CD4-positive, alpha-beta T cell treated with Interleukin-1 beta for 1 hour (primary cell): ENCODE measurements at places on chromosomes 5 and 9.
A peak's percentile ranks its signal among the peaks of the same experiment; 100 is the strongest.

GRCh38 chr5:20335978-20336377 lies 348.0 kb upstream of the CDH18 start:
- DNase-seq, result no peak

DNA sequence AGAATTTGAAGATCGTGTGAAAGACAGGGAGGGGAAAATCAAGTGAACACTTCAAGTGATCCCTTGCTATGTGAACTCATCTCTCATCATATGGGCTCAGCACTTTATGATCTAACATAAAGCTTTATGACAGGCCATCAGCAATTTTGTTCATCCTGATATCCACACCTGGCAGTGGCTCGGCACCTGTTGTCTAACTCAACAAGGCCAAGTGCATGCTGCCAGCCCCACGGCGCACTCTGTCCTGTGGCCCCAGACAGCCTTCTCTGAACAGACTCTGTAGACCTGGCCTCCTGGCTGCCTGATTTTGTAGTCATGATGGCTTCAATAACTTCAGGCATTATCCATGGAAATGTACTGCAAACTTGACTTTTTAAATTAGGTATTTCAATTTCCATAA lies 106.3 kb downstream of the MEF2C start:
- no peak for DNase-seq

DNA sequence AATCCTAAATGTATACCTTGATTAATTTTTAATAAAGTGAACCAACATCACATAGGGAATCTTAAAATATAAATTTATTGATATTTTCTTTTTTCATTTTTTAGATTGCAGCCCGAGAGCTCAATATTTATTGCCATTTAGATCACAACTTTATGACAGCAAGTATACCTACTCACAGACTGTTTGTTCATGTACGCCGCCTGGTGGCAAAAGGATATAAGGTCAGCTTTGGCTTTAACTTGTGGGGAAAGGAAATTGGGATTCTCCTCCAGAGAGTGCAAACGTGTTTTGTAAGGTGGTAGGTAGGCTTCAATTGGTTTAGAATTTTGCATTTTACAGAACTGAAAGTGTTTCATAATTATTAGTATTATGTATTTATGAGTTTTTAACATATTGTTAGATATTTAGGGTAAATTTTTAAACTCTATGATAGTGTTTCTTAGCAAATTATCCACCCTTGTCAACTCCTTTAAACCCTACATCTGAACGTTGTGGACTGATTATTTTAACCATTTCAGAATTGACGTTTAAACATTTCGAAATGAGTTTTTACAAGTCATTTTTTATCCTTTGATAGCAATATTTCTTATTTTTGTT lies 17.5 kb upstream of the DHFR start:
- peak; percentile 64 for DNase-seq

DNA sequence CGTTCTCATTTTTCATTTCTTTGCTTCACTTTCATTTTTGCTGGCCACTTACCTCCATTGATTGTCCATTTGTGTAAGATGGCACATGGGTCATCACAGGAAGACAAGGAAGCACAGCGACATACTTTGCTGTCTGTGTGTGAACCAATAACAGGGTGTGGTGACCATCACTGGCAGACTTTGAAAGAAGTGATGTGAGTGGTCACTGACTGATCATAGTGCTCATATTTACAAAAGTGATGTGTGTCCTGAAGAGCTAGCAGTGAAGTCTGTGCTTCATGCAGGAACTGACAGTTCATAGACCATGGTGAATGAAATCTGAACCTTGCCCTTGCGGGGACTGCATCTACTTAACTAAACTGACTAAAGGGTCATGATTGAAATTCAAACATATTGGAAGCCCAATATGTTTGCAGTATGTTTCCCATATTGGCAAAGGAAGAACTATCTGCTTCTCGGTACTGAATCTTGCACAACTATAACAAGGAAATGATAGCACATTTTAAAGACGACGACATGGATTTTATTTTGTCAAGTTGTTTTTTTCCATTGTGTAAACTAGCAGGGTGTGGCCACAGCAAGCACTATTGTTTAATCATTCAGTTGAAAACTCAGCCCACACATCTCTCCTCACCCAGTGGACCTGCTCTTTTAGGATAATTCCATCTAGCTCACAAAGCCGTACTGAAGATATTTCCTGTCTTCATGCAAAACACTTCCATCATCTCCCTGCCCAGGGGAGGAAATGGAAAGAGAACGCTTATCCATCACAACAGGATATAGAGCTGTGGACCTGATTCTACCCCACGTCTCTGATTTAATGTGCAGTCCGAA lies 232.0 kb upstream of the ANKRD55 start:
- no peak for DNase-seq

GRCh38 chr5:52491071-52491787 lies 296.5 kb upstream of the ITGA1 start:
- DNase-seq, result no peak

- DNase-seq, result no peak
These were observed 241.5 kb upstream of the DMRT1 start for GRCh38 chr9:600006-600405.

- DNase-seq, result no peak
These were observed 122.0 kb downstream of the GALNT10 start for GRCh38 chr5:154312576-154312975.

- no peak for DNase-seq
These were observed 9.3 kb downstream of the PBX3 start for GRCh38 chr9:125756518-125756917.

DNA sequence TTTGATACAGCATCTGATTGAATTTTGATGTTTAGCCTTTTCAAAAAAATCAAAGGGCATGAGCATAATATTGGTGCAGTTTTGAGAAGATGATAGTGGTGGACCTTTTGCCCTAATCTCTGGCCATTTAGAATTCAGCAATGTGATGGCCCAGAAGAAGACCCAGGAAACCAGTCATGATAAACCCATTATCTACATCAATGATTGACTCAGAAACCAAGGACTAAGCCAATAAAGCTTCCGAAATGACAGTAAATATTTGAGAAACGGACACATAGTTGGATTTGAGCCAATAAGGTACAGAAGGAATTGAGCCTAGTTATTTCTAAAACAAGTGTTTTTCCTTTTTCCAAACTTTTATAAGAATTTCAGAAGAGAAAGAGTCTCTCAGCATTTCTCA lies 1158.8 kb upstream of the DMAC1 start:
- DNase-seq, result no peak

DNA sequence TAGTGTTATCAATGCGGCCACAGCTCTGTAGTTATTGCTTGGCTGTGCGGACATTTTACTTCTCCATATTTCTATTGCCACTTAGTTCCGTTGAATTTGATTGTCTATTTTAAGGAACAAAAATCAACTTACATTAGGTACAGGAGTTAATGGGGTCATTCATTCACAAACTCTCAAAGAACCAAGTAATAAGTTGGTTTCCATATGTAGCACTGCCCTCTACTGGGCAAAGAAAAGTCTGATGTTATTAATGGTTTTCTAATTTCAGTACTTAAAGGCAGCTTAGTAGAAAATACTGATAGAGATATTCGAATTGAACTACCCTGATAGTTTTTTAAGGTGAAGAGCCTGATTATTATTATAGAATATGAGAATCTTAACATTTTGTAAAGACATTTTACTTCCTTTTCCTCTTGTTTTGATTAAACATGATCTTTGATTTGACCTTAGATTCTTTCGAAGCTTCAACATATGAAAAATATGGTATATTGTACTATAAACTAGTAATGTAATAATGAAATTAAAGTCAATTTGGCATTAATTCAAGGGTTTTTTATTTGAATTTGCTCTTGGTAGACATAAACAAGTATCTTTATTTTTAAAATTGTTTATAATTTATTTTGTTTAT lies 119.5 kb upstream of the CTNND2 start:
- DNase-seq, result no peak

GRCh38 chr9:17776735-17777134 lies 197.9 kb downstream of the SH3GL2 start:
- DNase-seq, result no peak

GRCh38 chr9:37217161-37217560 lies 96.8 kb downstream of the ZCCHC7 start:
- DNase-seq, result no peak

DNA sequence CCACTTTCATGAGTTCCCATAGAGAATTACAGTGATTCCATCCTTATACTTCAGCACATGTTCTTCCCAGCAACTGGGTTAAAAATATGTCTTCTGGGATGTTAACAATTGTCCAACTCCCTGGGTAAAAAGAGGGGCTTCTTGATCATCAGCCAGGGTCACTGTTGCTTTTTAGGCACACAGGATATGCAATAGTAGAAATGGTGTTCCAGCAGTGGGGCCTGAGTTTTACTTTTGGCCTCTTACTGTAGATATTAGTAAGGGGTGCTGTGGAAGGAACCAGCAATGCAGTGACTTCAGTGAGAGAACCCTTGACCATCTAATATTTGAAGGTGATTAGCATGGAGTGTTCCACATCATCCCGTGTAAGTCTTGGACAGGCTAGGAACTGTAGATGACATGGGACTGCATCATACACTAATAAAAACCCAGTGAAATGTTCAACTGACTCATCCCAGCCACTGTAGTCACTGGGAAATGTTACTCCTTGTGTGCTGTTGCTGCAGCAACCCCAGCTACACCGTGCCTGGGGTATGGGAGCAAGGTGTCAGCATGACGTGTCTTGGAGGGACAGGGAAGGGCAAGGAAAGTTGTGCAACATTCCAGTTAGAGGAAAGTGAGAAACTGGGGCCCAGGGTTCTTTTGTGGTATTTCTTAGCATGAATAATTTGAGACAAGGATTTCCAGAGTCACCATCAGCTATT lies 610.9 kb downstream of the RAB3C start:
- DNase-seq, result no peak

DNA sequence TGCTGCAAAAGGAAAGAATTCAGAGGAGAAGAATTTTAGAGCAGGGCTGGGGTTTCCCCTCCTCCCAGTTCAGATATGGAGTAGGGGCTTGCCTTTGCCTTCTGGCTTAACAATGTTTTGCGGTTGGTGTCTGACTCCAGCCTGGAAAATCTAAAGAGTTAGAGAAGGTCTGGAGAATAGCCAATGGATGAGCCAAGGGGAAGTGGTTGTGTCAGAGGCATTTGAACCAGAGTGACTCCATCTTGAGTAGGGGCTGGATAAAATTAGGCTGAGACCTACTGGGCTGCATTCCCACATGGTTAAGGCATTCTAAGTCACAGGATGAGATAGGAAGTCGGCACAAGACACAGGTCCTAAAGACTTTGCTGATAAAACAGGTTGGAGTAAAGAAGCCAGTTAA lies 133.7 kb downstream of the DIRAS2 start:
- no peak for DNase-seq

GRCh38 chr5:7391215-7391614 lies 4.7 kb upstream of the ADCY2 start:
- DNase-seq, result no peak

GRCh38 chr9:91177081-91177480 lies 184.6 kb downstream of the AUH start:
- no peak for DNase-seq

DNA sequence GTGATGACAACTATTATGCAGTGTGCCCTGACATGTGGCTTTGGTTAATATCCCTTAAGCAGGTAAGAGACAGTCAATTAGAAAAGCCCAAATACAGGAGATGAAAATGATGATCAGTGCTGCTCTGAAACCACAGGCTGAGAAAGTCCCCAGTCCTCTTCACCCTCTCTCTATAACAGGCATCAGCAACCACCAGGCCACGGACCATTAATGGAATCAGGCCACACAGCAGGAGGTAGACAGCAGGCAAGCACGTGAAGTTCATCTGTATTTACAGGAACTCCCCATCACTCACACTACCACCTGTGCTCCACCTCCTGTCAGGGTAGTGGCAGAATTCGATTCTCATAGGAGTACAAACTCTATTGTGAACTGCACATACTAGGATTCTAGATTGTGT lies 591.6 kb upstream of the CYLC2 start:
- no peak for DNase-seq

- no peak for DNase-seq
These were observed 13.9 kb downstream of the IDNK start for GRCh38 chr9:83636813-83637212.

GRCh38 chr5:74903165-74903787 lies 37.1 kb upstream of the FAM169A start:
- peak; percentile 12 for DNase-seq

DNA sequence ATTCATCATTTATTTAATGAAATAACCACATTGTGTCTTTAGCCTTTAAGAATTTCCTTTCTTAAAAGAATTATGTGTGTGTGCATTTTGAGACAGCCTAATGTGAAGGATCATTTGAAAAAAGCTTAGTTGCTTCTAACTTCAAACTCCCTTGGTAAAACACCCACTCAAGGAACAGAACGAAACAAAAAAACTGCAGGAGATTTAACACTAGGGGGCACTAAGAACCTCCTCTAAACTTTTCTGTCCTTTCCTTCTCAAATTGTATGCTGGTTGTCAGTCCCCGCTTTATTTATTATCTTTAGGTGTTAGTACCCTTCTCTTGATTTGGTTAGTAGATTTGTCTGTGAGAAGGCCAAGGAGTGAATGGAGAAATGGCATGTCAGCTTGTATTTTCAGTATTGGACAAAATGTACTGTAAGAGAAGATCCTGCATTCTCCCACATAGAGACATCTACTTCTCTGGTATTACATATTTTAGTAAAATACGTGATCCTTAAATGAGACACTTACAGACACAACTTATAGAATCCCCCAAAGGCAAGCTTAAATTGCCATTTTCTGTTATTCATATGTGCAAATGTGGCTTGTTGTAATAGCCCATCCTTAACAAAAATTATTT lies 229.7 kb downstream of the MRPS30 start:
- DNase-seq, result no peak
